ENCODE measurements at places on chromosomes 16 and 17.

DNA sequence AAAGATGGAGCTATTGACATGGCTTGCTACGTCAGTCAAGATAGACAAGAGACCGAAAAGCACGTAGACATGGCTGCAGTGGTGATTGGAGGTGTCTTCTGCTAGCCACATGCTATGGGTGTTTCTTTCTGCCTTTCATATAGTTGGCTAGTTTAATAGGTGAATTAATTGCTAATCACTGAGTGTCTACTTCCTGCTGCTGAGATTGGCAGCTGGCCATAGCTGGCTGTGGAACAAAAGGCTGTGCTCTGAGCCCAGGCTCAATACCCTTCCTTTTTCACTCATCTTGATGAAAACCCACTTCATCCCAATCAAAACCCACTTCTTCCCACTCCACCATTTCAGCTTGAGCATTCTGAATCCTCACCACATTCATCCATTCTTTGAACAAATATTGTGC lies 221.4 kb upstream of the MAF start:
- ATAC-seq = no peak

DNA sequence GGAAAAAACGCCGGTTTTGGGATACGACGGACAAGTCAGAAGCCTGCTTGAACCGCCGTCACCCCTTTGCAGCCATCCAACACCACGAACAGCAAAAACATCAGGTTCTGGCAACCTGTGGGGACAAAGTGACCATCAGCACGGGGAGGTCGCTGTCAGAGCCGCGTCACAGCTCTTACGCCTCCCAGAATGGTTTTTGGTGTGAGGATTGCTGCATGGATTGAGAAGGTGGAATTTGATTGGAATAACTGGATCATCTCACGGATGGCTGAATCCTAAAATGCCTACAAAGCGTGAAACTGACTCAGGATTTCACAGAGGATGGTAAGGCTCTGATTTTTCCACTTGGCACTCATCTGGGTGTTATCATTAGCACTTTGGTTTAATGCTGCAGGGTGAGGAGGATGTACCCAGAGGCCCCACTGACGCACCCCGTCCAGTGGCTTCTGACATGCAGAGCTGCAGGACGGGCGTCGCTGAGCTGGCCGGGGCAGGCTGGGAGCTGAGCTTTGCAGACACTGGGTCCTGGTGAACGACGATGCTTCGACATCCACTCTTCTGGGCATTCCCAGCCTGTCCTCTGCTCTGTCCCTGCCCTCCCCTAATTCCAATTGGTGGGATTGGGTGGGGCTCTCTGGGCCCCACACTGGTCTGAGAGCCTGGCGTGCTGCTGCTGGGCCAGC lies 73.4 kb upstream of the CREBBP start:
- ATAC-seq = peak; percentile 3

- no peak for ATAC-seq
These were observed 20.5 kb downstream of the IL4R start for GRCh38 chr16:27334192-27334764.

DNA sequence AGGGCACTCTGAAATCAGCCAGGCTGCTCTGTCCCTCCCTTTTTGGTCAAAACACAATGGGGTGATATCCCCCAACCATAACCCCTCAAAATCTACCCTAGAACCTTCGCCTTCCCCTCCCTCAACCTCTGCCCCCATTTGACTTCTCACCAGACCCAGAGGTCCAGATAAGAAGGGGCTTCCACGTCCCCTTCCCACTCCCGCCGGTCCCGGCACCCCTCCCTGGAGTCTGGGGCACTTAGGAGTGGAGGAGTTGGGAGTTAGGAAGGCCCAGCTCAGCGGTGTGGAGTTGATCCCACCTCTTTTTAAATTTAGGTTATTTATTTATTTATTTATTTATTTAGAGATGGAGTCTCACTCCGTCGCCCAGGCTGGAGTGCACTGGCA lies 619 bp upstream of the TMEM92 start:
- no peak for ATAC-seq

DNA sequence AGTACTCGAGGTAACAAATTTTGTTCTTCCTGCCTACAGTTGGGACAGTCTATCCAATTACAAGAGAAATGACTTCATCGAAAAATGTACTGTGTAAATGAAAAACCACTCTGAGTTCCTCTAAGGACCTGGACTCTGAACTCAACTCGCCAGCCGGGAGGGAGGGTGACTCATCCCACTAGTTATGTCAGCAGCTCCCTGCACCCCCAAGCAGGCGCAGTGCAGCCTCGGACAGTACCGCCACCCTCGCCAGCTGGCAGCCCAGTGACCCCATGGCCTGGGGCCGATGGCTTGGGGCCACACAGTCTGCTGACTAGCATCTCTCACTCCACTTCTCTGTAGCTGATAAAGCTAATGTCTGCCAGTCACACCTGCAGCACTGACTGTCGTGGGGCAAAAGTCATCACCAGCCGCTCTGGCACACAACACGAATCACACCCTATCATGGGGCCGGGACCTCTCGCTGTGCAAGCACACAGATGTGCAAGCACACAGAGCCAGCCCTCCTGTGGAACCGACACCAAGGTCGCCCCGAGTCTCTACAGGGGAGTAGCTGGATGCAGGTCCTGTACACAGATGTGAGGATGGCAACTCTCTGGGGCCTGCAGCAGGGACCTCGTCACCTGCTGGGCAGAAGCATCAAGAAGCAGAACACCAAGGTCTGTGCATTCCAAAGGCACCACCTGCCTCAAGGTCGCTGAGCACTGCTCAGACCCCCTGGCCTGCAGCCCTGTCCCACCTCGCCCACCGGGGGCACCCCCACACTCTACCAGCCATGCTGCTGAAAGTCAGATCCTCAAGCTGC lies 5.7 kb downstream of the CSNK1D start:
- peak; percentile 87 for ATAC-seq

DNA sequence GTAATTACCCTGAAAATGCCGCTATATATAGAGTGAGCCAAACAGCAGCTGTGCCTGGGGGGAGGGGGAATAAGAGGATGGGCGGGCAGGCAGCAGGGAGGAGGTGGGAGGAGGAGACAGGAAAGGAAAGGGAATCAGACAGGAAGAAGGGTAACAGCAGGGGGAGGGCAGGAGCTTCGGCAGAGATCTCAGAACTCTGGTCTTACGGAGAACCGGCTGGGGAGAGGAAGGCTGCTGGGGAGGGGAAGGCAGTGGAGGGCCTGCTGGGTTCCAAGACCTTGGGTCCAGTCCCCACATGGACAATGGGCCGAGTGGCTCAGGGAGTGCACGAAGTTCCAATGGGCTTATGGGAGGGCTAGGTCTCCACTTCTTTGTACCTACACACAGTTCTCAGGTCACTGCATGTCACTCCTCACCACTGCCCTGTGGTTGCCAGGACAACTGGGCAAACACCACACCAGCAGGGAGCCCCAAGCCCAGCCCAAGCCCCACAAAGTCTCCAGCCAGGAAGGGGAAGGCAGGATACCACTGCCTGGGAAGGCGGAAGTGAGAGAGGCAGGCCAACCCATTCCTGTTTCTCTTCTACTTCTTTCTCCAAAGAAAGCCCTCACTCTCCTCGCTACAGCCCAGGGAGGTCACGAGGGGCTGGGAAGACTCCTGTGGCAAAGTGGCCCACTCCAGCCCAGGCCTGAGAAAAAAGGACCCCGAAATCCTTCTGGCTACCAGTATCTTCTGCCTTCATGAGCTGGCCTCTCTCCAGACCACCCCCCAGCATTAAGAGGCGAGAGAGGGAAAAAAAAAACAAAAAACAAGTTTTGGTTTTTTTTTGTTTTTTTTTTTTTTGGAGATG lies 25.3 kb downstream of the G6PC3 start:
- ATAC-seq = peak; percentile 85

- ATAC-seq = no peak
These were observed 58.1 kb upstream of the IRX6 start for GRCh38 chr16:55265926-55266325.

GRCh38 chr16:12646490-12647274 lies 157.0 kb downstream of the CPPED1 start:
- ATAC-seq = no peak

DNA sequence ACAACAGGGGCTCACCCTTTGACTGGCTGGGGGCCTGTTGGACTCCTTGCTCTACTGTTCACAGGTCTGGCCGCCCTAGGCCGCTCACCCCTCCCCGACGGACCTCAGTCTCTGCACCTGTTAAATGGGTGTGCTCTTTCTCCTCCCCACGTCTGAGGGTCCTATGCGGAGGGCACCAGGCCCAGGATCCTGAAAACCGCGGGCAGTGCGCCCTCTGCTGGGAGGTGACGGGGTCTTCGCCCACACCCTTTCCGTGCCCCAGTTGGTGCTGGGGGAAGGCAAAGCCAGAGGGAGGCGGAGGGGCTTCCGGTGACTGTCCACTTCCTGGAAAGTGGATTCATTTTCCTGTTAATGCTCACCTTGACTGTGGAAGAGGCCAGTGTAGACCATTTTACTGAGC lies 1010.9 kb downstream of the KCNJ18 start:
- no peak for ATAC-seq

Data from motor neuron (in vitro differentiated cells).